SJSA1 (cell line): ENCODE measurements at places on chromosomes 5 and 9. TPM values are rescaled to one million over a fixed set of nuclear protein-coding genes. Genes with fewer than 3 reads are reported as not detected.
A peak's percentile ranks its signal among the peaks of the same experiment; 100 is the strongest.

DNA sequence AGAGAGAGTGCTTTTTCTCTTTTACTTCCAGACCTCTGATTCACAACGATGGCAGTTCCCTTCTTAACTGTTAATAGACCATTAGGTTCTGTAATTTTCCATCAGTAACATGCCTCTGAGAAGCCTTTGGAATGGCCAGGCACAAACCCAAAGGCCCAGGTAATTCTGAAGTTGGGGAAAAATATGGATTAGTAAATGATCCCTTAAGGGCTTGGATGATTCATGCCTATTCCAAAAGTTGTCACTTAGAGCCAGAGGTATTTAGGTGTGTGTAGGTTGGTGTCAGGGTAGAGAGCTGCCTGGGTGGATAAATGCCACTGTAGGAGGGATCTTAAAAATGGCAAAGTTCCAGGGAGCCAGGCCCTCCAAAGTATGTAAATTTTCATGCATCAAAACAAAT lies 228.8 kb downstream of the PLK2 start:
- no peak for DNase-seq

GRCh38 chr5:136212252-136212721 lies 19.3 kb upstream of the SMIM32 start:
- DNase-seq, result peak; percentile 68

DNA sequence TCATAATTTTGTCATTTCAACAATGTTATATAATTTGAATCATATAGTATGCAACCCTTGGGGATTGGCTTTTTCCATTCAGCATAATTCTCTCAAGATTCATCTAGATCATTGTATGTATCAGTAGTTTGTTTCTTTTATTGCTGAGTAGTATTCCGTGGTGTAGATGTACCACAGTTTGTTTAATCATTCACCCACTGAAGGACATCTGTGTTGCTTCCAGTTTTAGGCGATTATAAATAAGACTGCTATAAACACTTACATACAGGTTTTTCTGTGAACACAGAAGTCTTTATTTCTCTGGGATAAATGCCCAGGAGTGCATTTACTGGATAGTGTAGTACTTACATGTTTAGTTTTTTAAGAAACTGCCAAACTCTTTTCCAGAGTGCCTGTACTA lies 374.1 kb downstream of the DEPDC1B start:
- no peak for DNase-seq

- no peak for DNase-seq
These were observed 166.4 kb downstream of the SLF1 start for GRCh38 chr5:94784536-94785505.

DNA sequence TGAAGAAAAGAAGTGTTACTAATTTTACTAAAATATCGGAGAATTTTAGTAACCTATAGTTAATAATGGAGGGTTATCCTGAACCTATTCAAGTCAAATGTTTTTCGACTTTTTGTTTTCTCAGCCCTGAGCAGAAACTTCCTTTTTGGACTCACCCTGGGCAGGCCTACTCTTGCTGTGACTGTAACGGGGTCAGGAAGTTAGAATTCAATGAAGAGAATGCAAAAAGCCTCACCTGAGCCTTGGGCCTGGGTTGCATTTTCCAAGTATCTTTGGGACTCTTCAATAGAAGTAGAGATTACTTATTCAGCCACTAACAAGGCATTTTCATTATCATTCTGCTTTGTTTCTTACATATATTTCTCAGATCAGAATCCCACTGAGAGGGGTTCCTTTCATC lies 405.3 kb downstream of the TLR4 start:
- no peak for DNase-seq

DNA sequence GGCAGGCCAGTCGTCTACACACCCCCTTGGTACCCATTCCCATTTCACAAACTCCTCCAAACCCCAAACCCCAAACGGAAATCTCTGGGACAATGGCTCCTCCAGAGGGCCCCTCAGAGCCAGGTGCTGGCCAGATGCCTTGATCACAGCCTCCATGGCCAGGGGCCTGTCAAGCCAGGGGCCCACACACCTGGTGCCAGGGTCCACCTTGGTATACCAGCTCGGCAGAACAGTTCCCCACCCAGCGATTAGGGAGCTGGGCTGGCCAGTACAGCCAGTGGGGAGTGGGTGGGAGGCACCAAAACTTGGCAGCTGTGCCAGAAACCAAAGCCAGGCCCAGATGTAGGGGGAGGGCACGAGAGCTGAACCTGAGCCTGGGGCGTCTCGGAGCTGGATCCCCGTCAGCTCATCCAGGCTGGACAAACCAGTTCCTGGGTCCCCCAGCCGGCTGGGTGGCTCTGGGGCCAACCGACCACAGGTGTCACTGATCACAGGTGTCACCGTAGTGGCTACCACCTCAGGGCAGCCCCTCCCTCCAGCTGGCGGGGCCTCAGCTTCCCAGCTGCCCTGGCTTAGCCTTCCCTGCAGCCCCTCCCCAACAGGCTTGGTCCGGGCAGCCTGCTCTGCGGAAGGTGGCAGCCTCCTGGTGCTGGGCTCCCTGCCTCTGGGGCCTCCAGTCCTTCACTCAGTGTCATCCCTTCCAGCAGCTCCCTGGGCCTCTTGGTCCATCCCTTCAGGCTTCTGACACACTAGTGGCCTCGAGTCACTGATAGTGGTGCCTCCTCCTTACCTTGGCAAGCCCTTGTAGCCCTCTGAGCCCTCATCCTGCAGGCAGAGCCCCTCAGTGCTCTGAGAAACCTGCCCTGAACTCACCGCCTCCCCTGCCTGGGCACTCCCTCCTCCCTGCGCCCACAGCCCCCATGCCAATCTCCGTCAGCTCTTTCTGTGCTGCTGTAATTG lies 6.6 kb upstream of the RMND5B start:
- DNase-seq, result no peak

GRCh38 chr9:86821006-86821845 lies 126.1 kb downstream of the GAS1 start:
- no peak for DNase-seq

GRCh38 chr5:91264311-91265051 lies 118.6 kb downstream of the ARRDC3 start:
- DNase-seq, result no peak

- no peak for DNase-seq
These were observed 1.6 kb downstream of the KLHL3 start for GRCh38 chr5:137734331-137734730.

The PCDHGA10 gene
- total RNA-seq, result 1.2 and 2.9 TPM in 2 replicates

The PCDHA4 gene
- total RNA-seq, result 0.50 TPM in 1 of 2 replicates, not detected in the other

The GRIA1 gene
- total RNA-seq, result not detected in 2 replicates
